RPMI7951 (cell line): ENCODE measurements at places on chromosomes 2 and 18. TPM values are rescaled to one million over a fixed set of nuclear protein-coding genes. Genes with fewer than 3 reads are reported as not detected.

GRCh38 chr18:57959278-57959677 is 84.7 kb upstream of the NEDD4L start:
- peak; percentile 65 for DNase-seq

DNA sequence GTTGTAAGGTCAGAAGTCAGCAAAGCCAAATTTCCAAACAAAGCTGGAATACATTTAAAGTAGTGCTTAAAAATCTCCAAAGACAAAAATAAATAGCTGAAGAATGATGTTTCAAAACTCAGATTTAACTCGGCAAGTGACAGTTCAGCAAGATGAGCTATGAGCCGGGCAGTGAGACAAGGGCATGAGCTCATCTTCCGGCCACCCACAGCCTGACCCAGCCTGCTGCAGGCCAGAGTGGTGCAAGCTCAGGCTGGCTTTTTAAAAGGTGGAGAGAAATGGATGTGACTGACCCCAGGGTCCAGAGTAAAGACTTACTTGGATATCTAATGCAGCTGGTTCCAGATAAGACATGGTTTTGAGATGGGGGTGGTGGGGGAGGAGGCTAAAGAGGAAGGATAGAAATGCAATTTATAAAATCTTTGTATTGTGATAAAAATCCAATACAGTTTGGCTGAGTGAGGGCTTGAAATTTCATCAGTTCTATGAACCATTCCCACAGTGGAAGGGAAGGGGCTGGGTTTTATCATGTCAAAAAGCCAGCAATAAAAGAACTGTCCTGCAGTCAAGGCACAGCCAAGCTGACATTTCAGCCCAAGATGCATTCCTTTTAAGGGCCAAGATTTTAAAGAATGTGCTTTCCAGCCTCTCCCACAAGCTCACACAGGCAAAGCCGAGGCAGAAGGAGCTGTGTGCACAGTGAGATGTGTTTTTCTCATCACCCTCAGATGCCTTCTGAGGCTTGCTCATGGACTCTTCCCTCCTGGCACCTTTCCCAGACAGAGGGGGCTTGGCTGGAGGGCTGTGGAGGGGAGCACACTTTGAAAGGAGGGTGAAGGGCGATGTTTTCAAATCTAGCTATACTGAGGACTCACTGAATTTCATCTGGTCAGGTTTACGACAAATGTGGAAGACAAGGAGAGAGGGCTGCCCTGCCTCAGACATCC is 97.9 kb upstream of the KLHL29 start:
- DNase-seq = peak; percentile 26

GRCh38 chr2:155218292-155218924 is 519.9 kb downstream of the KCNJ3 start:
- DNase-seq = no peak

DNA sequence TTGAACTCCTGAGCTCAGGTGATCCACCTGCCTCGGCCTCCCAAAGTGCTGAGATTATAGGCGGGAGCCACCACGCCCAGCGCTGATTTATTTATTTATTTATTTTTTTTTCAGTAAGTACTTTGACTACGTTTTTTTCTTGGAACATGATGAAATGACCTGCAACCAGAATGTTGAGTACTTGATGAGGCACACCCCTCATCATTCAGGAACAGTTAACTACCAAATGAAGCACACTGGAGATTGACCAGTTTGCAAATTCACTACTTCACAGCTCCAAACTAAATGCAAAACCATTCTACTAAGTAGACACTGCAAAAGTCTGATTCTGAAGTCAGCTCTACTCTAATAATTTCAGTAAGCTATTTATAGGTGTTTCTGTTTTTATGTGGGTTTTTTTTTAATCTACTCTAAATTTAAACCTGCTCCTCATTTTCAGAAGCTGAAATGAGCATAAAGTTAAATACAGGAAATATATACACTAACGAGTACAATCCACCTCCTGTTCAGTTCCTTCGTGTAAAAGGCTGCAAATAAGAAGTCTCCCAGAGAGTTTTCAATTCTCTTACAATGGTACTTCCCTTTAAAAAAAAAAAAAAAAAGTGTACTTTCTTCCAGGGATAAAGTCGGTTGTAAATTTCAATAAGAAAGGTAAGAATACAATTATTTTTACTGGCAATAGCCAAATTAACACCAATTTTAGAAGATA is 1.4 kb downstream of the GFPT1 start:
- no peak for DNase-seq

SERPINB3 gene
- total RNA-seq = 0.20 TPM in 1 of 2 replicates, not detected in the other

DNA sequence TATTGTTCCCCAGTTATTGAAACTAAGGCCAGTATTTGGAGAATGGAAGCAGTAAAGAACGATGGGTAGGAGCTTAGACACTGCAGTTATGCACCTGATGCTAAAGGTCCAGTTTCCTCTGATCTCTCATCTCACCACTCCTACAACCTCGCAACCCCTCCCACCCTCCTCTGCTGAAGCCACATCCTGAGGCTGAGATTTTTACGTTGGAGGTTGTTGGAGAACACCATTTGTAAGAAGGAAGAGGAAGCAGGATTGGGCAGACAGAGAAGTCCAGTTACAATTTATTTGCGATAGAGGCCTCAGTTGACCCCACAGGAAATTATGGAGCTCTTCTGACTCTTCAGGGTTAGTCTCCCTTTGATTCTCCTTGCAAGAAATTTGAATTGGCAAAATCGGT is 54.3 kb upstream of the NDUFV2 start:
- no peak for DNase-seq

DNA sequence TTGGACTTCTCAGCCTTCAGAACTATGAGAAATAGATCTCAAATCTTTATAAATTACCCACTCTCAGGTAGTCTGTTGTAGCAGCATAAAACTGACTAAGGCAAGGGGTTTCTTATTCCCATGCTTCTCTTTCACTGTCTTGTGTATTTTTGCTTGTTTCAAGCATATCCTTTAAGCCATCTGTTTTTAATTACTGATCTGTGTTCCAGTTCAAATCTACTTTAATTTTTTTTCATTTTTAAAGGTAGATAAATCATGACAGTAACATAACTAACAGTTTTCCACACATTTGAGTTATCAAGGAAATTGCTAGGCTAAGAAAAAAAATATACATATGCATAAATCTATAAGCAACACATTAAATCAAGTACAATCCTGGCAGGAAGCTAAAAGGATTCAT is 317.9 kb upstream of the TNP1 start:
- no peak for DNase-seq

LIMS2 gene
- total RNA-seq = 3.3 and 3.8 TPM in 2 replicates

- no peak for DNase-seq
These were observed 121.7 kb upstream of the TACR1 start for GRCh38 chr2:75320898-75321598.

- no peak for DNase-seq
These were observed 186.8 kb upstream of the DOK6 start for GRCh38 chr18:69213842-69214241.

SERPINB13 gene
- total RNA-seq = not detected in 2 replicates

- no peak for DNase-seq
These were observed 10.3 kb downstream of the CYP1B1 start for GRCh38 chr2:38065502-38066135.

- DNase-seq = no peak
These were observed 232.4 kb upstream of the RBMS1 start for GRCh38 chr2:160726046-160726445.

HK2 gene
- total RNA-seq = 13.0 and 16.5 TPM in 2 replicates

GRCh38 chr2:109722026-109722425 is 72.1 kb upstream of the RGPD5 start:
- DNase-seq = no peak

- DNase-seq = peak; percentile 75
These were observed 39.9 kb upstream of the SMAD7 start for GRCh38 chr18:48990481-48991318.

PDE1A gene
- total RNA-seq = 0.36 TPM in 1 of 2 replicates, not detected in the other

DNA sequence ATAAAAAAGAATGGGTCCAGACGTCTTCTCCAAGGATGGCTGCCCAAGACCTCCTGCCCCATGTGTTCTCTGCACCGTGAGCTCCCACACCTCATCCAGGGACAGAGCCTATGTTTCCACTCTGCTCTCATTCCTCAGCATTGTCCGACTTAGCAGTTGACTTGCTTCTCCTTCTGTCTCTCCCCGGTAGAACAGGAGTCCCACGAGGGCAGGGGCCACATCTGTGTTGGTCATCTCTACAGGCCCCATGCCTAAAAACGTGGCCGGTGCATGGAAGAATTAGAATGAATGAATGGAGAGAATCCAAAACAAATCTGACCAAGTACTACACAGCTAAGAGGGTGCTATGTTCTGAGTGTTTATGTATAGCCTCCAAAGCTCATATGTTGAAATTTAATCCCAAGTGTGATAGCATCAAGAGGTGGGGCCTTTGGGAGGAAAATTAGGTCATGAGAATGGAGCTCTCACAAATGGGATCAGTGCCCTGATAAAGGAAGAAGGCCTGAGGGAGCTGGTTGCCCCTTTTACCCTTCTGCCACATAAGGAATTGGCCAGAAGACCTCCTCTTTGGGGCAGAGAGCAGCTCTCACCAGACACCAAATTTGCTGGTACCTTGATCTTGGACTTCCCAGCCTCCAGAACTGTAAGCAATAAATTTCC is 55.9 kb downstream of the FAM178B start:
- DNase-seq = no peak

MC5R gene
- total RNA-seq = 0.49 TPM in 1 of 2 replicates, not detected in the other

DNA sequence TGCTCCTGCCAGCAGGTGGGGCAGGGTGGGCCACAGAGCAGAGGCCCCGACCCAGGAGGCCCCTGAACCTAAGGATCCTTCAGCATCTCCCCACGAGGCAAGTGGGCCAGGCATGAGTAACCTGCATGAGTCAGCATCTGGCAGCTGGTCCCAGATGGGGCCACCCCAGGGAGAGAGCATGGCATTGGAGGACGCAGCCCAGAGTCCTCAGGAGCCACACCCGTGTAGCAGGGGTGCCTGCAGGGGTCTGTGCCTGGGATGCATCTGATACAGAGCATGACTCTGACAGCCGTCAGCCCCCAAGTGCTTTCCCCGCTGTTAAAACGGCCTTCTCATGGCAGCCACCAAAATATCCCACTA is 185.6 kb upstream of the SALL3 start:
- no peak for DNase-seq

STPG4 gene
- not detected in 2 replicates for total RNA-seq

DNAH7 gene
- total RNA-seq = 0.78 and 1.3 TPM in 2 replicates

DNA sequence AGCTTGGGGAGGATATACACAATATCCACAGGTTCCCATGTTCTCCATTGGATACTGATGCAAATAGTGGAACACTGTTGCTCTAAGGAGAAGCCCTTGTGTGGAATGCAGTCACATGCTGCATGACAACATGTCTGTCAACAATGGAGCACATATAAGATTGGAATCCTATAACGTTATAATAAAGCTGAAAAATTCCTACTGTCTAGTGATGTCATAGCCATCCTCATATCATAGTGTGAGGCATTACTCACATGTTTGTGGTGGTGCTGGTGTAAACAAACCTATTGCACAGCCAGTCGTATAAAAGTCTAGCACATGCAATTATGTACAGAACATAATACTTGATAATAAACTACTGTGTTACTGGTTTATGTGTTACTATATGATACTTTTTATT is 394.7 kb downstream of the FBXO15 start:
- DNase-seq = no peak

GRCh38 chr2:6184532-6185292 is 492.5 kb downstream of the SOX11 start:
- DNase-seq = peak; percentile 62

- no peak for DNase-seq
These were observed 363.5 kb downstream of the CBLN2 start for GRCh38 chr18:72180689-72181088.
